ENCODE measurements at places on chromosomes 11 and 22.

DNA sequence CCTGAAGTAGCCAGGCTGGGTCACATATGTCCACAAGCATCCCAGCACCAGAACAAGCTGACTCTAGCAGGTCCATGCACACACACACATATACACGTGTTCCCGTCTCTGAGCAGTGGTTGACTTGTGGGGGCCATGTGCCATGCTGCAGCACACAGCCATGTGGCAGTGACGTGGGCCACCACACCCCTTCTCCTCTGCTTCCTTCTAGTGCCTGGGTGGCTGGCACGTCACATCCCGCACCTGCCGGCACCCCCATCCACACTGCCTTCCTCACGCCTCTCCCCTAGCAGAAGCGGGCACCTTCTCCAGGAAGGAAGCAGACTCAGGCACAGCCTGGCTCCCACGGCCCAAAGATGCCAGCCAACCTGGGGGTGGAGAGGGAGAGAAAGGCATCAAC lies 9.5 kb downstream of the SYT7 start:
- DNase-seq, result no peak

- no peak for DNase-seq
Observed at GRCh38 chr22:30733181-30733631, 38.5 kb downstream of the OSBP2 start.

- DNase-seq, result no peak
Observed at GRCh38 chr11:94519478-94520084, 7.3 kb downstream of the C11orf97 start.

GRCh38 chr11:64339754-64340408 lies at the start of gene CCDC88B:
Gene CCDC88B (plus strand): TSS chr11:64340204. CDS start chr11:64340267, 63 bp downstream.
- peak; percentile 57 for DNase-seq

DNA sequence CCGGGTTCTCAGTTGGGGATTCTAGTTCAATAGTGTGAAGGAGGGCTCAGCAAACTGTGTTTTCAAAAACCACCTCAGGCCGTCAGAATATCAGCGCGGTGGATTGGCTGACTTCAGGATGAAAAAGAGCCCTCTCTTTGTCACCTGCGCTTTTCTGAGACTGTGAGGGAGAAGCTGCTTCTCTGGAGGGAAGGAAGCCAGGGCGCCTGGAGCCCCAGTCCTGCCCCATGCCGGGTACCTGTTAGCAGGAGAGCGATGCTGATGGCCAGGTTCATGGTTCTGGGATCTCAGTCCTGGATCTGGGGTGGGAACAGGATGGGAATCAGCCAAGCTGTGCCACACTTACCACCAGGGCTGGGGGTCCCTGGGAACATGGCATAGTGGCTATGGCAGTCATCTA lies 2.3 kb downstream of the THY1 start:
- no peak for DNase-seq

- DNase-seq, result no peak
Observed at GRCh38 chr11:119316729-119317591, at the start of gene MCAM. Gene MCAM (minus strand): TSS chr11:119317130. CDS start chr11:119317101, 29 bp downstream.

DNA sequence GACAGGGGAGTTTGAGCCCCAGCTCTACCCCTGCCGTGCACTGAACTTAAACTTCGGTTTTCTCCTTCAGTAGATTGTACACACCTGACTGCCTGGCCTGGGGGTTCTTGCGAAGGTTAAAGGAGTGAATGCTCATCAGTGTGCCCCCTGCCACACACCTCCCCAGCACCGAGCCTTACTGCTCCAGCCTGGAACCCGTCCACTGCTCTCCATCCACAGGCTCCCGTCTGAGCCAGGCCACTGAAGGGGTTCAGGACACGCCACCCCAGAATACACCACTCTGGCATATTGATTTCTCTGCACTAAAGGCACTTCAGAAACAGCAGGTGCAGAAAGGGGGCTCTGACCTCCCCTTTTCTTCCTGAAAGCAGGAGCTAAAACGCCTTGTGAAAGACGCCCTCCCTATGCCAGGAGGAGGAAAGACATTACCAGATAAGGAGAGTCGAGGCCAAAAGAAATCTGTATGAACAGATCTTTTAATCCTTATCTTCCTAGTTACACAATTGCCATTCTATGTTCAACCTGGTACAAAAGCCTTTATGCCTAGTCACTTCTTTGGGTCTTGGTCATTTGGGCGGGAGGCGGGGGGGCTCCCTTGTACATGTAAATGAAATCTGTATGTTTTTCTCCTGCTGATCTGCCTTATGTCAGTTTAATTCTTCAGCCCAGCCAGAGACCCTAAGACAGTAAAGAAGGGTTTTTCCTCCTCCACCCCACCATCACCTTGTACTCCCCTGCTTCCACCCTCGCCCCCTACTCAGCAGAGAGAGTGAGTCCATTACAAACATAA lies 1.9 kb upstream of the SSTR3 start:
- no peak for DNase-seq

GRCh38 chr11:128361451-128362020 lies 225.8 kb downstream of the ETS1 start:
- DNase-seq, result no peak

DNA sequence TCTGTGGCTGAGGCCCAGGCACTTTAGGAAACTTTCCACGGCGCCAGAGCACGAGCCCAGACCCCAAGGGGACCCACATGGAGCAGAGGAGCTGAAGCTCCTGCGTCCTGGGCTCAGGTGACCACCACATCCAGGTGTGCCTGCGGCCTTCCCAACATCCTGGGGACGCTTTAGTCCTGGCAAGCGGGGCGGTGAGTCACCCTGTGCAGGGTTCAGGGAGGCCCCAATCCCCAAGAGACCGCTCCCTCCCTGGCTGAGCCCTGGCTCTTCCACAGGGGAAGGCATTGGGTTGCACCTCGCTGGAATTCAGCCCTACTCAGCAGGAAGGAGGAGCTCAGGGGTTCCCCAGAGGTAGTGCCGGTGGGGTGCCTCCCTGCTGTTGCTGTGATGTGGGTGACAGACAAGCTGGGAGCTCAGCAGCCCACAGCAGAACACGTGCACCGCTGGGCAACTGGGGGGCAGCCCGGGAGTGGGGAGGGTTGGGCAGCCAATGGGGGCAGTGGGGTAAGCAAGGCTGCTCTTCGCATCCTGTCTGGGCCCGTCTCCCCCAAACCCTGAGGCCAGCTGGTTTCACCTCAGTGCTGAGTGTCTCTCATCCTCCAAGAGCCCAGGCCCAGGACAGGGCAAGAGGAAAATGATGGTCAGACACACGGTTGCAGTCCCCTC lies 802.8 kb downstream of the BRD1 start:
- DNase-seq, result no peak

DNA sequence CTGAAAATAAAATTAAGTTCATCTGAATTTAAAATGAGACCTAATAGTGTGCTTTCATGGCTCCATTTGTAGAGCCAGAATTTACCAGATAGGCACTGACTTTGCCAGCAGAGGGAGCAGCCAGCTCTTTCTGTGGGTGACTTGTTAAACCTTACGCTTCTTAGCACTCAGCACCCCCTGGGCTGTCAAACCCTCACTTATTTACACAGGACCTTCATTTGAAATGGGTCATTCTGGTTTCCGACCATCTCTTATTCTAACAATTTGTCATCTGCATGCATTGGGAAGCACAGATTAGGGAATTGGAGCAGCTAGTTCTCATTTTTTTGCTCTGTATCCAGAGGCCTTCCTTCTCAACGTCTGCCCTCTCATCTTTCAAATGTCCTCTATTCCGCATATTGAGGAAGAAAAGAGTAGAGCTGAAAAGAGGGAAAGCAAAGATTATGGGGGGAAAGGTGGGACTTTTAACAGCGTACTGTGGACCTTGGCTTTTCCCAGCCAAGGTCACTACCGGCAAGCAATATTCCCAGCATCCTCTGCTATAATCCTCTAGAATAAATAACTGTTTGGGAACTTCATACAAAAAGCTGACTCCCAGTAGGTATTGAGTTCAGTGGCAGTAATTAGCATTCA lies 3.1 kb downstream of the ASRGL1 start:
- peak; percentile 42 for DNase-seq

- DNase-seq, result no peak
Observed at GRCh38 chr11:41872870-41873269, 413.4 kb upstream of the LRRC4C start.

DNA sequence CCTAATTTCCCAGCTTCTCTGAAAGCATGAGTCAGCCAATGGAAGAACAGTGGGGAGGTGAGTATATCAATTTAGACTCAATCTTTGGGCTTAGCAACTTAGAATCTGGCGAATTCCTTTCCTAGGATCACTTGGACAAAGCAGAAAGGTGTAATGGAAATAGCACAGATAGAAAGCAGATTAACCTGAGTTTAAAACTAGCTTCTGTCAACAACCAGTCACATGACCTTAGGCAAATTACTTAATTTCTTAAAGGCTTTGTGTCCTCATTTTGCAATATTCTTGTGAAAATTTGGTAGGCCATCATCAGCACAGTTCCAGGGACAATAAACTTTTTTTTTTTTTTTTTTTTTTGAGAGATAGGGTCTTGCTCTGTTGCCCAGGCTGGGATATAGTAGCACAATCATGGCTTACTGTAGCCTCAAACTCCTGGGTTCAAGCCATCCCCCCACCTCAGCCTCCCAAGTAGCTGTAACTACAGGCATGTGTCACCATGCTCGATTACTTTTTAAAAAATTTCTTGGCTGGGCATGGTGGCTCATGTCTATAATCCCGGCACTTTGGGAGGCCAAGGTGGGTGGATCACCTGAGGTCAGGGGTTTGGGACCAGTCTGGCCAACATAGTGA lies 40.8 kb upstream of the PCF11 start:
- no peak for DNase-seq

DNA sequence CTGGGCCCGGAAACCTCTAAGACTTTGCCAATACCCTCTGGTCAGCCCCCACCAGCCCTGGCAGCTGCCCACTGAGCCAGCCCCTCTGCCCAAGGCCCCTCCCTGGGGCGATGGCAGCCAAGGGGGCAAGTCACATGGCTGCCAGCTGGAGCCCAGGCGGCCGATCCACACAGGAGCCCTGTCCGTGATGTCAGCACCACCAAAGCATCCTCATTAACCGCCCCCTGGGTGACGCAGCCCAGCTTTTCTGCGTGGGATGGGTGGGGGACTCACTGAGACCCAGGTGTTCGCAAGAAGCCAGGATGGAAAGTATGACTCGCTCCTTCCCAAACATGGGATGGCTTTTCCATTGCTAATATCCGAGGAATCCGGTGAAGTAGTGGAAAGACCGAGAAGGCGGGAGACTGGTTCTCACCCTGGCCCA lies 46.6 kb upstream of the WNT7B start:
- no peak for DNase-seq
